ENCODE measurements at places on chromosomes 1 and 21.

DNA sequence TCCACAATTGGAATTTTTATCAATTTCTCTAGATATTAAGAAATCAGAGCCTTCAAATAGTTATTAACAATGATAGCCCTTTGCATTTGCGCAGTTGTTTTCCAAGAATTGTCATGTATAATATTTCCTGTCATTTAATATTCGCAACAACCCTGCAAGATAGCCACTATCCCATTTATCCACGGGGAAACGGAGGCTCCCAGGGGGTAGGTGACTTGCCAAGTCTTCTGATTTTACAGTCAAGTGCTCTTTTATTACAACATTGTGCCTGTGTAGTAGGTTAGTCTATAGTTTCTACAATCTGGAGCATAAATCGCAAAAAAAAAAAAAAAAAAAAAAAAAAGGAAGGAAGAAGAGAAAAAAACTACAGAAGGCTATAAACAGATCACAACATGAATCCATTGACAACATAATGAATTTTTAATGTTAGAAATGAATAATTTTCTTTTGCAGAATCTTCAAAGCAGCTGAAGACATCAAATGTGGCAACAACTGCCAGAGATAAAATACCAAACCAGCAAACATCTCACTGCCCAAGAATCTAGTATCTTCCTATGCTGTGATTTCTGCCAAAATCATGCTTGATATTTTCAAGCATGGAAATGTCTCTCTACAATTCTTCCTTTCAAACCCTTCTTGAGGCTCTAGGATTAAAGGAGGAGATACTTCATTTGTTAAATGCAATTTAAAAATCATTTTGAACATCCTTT lies 125.5 kb downstream of the PTPN14 start:
- DNase-seq, result no peak

DNA sequence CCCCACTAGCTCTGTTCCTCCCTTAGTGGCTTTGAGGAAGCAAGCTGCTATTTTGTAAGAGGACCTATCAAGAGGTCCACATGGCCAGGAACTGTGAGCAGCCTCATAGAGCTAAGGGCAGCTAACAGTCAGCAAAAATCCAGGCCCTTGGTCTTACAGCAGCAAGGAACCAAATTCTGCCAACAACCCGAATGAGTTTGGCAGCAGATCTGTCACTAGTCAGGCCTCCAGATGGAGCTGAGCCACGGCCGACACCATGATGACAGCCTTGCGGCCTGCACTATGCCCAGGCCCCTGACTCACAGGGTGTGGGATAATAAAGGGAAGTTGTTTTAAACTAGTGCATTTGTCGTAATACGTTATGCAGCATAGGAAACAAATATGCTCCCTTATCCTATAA lies 28.0 kb upstream of the H3-3A start:
- peak; percentile 90 for DNase-seq

DNA sequence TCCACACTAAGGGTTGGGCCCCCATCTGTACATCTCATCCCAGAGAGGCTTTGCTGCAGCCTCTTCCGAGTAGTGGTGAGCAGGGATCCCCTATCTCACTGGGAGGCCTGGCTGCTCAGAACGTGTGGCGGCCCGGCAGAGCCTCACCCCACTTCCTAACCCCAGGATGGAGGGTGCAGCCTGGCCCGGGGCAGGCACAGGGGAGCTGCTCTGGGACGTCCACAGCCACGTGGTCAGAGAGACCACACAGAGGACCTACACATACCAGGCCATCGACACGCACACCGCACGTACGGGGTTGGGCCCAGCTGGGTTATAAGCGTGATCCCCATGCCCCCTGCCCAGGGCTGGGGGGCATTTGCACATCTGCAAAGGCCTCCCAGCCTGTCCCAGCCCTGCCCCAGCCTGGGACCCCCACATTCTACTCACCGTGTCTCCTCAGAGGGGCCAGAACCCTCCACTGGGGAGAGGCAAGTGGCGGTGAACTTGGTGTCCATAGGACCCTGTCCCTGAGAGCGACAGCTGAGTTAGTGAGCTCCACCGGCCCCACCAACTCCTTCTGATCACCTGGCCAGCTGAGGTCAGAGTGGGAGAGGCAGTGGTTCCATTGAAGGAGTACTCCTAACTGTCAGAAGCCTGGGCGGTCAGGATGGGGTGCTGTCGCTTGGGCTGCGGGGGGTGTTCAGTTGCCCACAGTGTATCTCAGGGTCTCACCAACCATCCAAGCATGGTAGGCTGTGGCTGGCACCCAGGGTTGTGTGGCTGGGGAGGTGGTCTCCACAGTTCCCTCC lies 41.2 kb downstream of the TRIM11 start:
- no peak for DNase-seq

DNA sequence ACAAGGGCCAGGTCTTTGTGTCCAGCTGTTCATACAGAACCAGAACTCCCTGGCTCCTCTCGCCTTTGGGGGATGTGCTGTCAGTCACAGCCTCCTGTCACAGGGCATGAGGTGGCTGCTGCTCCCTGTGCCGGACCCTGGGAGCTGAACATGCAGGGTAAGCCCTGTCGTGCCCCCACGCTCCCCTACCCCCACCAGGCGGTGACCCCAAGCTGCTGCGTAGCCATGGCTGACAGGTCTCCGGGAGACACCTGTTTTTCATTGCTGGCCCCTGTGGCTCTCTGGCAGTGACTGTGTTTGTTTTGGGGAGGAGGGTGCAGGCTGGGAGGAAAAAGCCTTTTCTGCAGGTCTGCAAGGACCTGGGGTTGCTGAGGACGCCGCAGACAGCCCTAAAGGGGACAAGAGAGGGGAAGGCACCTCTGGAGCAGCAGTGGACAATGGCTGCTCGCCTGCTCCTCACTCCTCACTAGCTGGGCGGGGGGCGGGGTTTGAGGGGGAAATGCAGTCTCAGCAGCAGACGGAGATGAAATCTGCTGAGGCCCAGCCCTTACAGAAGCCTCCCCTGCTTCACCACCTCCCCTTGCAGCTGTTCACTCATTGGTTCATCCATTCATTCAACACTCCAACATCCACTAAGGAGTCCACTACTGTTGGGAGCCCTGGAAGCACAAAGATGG lies 81.4 kb downstream of the TRABD2B start:
- no peak for DNase-seq

DNA sequence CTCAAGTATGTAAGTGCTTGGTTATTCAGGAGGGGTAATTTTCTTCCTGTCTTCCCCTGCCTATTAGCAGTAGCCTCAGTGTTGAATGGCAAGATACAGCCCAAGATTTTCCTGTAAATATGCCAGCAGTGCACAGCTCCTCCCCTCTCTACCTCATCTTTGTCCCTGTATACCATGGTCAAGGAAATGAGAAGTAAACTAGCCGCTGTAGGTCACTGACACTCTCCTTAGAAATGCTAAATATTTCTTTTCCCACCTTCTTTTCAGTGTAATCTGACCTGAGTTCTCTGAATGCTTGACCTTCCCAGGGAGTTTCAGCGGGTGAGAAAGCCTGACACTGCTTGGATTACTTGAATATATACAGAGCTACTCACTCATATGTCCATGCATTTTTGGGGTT lies 84.1 kb upstream of the ZNF326 start:
- peak; percentile 88 for DNase-seq
